LNCaP clone FGC (cell line): ENCODE measurements at places on chromosomes 2 and 18.

- no peak for DNase-seq
Measured at GRCh38 chr2:13050764-13051163, 334.0 kb downstream of the TRIB2 start.

DNA sequence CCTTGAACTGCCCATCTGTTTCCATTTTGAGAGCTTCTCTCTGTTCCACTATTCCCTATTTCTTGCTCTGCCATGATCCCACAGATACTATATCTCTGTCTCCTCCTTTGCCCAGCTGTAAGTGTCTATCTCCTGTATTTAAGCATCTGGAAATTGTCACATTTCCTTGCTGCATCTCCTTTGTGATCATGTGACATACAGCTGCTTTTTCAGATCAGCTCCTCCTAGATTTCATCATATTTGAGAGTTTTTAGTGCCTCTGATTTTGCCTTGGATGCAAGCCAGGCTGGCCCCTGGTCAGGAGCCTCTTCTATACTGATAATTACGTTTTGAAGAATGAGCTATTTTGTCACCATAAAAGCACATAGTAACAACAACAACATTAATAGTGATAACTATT is 131.7 kb upstream of the TNP1 start:
- DNase-seq: no peak

DNA sequence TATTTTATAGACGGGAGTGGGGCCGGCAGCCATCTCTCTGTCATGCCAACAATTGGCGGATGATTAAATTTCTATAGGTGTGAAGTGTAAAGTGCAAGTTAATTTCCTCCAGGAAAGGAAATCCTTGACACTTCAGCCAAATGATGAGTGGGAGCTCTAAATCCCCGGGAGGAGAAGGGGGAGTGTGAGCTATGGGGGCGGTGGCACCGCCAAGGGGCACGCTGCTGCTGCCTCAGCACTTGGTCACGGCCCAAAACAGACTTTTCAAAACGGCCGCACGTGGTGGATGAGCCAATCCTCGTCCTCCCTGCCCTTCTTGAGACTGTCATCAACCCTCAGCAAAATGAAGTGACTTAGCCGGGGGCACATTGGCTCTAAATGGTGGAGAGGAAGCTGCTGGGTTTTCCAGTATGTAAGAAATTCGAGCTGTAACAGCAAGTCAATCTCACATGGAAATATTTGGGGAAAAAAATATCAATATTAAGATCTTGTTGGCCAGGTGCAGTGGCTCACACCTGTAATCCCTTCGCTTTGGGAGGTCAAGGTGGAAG is 200.8 kb downstream of the TFCP2L1 start:
- DNase-seq: no peak

DNA sequence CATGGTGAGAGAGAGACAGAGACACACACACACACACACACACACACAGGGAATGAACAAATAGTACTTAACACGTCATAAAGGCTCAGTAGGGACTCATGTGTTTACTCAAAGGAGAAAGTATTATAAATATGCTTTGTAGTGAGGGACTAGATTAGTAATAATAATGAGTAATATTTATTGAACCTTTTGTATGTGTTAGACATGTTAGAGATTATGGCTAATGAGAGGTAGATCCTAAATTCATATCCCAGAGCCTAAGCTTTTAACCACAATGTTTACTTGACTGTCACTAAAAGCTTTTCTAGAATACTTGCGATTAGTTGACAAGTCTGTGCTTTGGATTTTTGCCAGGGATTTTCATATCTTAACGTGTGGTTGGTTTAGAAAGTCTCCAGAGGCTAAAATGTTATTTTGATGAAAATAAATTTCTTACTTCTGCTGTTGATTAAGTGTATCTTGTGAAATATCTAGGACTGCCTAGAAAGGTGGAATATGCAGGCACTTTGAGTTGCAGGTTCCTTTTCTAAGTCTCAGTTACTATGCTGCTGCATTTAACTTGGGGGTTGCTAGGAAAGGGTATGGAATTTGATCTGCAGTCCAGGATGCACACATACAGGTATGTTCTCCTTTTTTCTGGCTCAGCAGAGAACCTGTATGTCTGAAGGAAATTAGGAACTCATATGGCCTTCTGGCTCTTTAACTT is 64.5 kb downstream of the UBR3 start:
- DNase-seq: peak; percentile 44

GRCh38 chr2:234355021-234355720 is 141.7 kb downstream of the ARL4C start:
- DNase-seq: no peak

DNA sequence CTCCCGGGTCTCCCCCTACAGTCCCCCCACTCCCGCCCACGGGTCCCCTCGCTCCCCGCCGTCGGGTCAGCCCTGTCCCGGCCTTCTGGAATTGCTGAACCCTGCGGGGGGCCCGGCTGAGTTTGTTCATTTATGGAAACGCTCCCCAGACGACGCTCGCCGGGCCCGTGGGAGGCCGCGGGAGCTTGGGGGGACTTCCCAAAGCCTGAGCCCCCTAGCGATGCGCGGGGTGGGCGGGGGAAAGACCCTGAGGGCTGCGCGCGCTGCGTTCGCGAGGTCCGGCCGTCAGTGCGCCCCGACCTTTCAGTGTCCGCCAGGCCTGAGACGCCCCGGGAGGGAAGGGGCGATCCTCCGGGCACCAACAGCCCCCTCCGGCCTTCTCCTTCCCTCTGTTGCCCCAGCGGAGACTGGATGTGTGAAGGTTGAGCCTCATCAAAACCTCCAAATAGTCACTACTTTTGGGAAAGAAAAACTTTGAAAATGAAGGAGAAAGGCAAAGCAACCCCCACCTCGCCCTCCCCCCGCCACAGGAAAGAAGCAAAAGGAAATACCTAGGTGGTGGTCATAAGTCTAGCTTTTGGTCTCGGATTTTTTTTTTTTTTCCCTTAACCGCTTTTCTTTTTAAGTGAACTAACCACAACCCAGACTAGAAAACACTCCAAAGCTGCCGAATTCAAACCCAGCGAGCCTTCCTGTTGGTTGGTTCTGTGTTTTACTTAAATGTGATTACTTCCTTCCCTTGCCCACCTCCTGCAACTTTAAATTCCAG is 509 bp upstream of the CYS1 start:
- no peak for DNase-seq

DNA sequence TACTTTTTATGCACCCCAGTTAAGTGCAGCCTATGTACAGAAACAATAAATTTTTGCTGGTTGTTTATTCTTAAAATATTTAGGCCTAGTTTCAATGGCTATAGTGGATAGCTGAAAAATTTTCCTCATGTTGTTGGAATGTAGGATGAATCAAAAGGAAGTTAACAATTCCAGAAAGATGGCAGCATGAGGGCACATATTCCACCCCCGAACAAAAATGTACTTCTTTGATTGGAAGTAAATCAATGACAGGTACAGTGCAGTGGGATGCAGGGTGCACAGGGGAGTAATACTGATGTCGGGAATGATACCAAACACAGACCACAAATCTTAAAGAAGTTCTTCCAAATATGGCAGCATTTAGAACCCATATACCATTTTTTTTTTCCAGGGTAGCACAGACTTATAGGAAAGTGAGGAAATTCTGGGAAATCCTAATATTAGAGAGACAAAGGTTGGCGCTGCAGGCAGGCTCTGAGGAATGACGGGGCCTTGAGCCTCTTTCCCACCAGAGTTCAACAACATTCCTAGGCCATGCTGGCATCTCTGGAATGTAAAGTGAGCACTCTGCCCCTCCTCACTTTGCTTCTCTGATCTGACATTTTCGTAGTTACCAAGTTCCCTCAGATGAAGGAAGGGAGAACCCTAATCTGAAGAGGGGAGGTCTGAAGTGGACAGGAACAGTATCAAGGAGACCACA is 36.6 kb upstream of the IKZF2 start:
- no peak for DNase-seq

DNA sequence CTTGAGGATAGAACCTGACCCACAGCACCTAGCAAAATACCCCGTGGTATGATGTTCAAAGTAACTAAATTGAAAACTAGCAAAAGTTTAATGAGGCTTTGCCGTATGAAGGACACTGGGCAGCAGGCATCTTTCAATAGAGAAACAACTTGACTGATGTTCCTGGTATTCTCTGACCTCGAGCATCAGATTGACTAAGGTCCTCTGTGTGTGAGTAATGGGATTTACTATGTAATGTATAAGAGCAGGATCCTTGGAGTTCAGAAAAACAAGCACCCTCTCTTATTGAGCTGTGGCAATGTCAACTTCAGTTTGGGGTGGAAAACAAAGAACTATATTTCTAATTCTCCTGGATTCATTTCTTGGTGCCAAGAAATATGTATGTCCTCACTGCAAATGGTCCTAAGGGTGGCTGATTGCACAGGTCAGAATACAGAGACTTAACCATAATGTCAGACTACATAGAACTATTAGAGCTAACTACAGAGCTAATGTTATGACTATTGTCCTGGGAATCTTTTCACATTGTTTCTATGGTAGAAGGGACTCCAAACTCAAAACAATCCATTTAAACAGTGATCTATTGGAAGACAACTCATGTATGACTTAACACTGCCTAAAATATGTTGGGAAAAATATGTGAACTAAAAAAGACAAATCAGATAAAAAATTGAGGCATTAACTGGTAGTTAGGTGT is 4.4 kb downstream of the TNFAIP6 start:
- no peak for DNase-seq

DNA sequence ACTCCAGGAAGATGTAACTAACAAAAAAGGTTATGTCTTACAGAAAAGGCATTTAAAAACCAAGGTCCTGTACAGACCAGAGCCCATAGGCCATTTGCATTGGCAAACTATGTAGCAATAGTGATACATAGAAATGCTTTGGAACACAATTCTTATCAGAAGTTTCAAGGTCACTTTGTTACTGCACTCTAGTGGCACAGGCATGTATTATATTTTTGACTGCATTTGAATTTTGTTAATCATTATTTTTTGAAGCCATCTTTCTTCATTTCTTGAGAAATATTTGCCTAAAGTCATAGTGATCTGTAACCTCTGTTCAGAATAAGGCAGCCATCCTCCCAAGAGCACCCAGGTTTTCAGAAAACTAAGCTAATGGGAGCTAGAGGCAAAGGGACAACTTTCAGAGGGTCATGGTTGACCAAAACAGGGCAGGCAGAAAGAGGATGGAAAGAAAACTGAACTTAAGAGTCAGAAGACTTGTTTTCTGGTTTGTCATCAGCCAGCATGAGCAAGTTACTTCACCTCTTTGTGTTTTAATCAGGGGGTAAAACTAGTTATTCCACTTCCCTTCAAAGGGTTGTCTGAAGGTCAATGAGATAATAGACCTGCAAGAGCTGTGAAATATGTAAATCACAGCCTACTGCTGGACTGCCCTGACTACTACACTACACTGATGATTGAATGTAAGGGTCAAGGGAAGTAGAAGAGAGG is 41.5 kb downstream of the SLC38A11 start:
- DNase-seq: no peak

DNA sequence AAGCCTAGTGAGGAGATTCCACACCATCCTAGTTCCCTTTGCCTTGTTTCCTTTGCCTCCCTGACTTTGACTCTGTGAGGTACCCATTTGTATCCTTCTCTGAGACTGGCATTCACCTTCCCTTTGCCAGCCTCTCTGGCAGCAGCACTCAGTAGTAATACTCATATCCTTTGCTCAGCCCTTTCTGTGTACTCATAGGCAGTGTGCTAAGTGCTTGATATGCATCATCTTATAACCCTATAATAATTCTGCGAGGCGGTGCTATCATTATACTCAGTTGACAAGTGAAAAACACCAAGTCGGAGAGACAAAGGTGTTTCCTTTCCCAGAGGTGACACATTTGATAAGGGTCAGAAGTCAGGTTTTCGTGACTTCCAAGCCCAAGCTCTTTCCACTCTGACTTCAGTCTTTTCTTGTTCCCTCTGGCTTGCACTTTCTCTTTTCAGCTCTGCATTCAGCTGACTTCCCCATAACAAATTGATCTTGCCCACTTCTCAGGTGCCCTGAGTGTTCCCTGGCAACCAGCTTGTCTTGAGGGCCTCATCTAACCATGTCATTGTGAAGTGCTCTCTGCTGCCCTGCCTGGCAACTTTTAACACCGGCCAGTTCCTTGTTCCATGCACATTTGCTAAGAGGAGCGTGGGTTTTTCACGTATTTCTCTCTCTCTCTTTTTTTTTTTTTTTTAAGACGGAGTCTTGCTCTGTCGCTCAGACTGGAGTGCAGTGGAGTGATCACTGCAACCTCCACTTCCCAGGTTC is 94.5 kb upstream of the UPP2 start:
- no peak for DNase-seq

DNA sequence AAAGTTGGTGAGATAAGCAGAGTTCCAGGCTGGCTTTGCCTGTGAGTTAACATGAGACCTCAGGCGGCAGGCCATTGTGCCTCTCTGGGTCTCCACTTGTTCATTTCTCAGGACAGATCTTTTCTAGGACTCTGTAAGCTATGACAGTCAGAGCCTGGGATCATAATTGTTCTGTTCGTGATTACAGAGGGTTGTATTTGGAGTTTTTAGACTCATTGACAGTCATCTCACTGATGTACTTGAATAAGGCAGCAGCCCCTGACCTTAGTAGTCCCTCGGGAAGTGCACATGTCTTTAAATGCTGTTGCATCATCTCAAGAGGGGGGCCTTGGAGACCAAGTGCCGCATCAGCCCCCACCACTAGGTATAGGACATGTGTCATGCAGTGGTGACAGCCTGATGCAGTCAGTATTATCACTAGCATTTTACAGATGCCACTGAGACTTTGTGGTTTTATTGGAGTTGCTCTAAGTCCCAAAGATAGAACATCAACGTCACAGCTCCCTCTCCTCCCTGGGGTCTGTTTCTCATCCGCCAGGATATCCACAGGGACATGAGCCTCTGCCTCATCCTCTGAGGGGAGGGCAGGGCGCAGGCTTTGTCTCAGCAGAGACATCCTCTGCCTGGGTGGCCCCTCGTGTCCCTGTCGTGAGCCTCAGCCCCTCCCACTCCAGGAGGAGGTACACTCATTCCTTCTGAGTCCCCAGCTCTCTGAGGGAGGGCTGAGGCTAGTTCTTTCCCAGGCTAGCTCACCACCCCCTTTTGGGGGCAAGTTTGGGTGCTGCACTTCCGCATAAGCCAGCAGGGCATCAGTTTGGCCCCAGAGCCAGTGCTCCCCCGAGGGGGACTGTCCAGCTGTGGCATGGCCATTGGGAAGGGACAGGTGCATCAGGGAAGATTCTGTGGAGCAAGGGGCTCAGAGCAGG is 14.1 kb downstream of the GLI2 start:
- no peak for DNase-seq
